Stimulated activated CD4-positive, alpha-beta T cell treated with anti-CD3 and anti-CD28 coated beads, Interleukin-2, amount 100 ng/mL, for 24 hours (primary cell): ENCODE measurements at places on chromosomes 1 and 21.

GRCh38 chr1:68383092-68383491 is 66.7 kb downstream of the RPE65 start:
- DNase-seq = no peak

DNA sequence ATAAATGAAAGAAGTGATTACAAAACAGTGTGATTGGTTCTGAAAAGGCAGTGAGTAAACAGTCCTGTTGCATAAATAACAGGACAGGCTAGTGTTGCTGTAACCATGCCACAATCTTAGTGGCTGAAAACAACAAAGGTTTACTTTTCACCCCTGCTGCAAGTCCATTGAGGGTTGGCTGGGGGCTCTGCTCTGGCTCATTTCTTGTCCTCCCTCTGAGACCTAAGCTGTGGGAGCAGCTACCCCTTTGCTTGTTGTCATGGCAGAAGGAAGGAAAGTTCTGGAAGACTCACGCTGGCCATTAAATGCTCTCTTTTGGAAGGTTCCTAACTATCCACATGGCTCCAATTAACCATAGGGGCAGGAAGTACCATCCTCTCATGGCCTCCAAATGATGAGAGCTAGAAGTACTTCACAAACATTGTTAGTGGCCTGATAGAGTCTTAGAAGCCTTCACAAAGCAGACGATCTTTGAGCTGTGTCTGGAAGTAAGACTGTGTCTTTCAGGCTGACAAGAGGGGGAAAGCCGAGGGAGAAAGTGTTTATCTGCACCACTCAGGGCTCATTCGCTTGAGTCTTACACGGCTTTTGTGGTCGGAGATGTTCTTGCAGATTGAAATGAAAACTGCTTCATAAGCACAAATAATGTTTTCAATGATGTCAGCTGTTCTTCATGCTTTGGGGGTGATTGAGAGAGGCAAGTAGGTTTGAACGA is 11.9 kb downstream of the RCSD1 start:
- DNase-seq = no peak

GRCh38 chr1:74571891-74572290 is 59.5 kb upstream of the LRRC53 start:
- DNase-seq = no peak

DNA sequence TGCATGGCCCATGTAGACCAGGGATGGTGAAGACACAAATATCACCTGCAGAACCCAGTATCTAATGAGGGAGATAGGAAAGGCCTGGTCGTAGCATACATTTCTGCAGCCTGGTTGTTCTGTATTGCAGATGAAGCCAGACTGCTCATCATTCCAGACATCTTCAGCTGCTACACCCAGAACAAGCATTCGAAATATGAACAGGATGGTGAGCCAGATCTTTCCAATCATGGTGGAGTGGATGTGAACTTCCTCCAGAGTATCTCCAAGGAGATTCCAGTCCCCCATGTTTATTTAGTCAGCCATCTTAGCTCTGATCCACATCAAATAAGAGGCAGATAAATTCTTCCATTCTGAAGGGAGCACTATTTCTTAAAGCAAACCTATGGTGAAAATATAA is 2.7 kb upstream of the MYCBP start:
- no peak for DNase-seq

DNA sequence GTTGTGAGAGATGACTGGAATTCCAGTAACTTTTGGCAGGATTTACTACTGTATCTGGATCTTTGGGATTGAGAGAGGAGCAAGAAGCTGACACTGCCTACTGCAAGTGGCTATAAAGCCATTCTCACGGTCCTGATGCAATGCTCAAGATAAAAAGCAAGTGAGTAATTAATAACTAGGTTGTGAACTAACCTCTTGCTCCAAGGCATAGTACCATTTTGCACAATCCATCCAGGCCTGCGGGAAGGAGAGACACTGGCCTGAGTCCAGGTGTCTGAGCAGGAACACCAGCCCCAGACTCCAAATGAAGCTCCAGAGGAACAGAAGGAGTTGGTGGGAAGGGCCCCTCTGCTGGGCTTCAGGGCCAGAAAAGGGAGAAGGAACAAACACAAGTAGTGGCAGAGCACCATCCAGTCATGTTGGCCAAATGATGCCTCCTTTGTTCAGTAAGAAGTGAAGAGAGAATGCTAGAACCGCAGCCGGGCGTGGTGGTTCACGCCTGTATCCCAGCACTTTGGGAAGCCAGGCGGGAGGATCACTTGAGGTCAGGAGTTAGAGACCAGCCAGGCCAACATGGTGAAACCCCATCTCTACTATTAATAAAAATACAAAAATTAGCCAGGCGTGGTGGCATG is 9.9 kb upstream of the SLC45A3 start:
- DNase-seq = no peak

GRCh38 chr1:235203428-235203827 is 42.4 kb upstream of the RBM34 start:
- no peak for DNase-seq

DNA sequence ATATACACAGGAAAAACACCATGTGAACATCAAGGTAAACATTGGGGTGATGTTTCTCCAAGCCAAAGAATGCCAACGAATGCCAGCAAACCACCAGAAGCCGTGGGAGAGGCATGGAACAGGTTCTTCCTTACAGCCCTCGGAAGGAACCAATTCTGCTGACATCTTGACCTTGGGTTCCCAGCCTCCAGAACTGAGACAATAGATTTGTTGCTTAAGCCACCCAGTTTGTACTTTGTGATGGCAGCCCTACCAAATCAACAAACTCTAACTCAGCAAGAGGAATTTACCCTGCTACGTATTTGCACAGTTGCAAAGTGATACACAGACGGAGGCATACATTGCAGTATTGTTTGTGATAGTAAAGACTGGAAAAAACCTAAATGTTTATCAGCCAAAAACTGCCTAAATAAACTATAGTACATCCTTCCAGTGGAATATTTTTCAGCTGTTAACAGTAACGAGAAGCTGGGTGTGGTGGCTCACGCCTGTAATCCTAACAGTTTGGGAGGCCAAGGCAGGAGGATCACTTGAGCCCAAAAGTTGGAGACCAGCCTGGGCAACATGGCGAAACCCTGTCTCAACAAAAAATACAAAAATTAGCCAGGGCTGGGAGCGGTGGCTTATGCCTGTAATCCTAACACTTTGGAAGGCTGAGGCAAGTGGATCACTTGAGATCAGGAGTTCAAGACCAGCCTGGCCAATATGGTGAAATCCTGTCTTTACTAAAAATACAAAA is 12.5 kb upstream of the ZC3H12A start:
- no peak for DNase-seq

DNA sequence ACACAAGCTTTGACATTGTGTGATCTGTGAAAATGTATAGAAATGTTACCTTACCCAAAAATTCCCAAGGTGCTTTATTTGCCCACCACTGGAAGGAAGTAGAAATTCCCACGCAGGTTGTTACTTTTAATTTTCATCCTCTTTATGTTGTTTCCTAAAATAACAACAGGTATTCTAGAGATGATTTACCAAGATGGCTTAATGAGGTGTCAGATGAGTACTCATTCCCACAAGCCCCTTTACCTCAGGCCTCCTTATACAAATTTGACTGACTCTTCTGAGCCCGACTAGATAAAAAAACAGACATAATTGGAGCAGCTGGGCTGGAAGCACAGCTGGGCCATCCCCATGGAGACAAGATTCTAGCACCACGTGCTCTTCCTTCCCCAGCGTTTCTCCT is 114.6 kb downstream of the LIPI start:
- DNase-seq = no peak

GRCh38 chr1:151060007-151060656 is at the start of gene MLLT11:
TSS of gene MLLT11 (plus strand) at chr1:151060397. CDS start at chr1:151067225, 6,828 bp downstream.
- DNase-seq = no peak

GRCh38 chr1:24909388-24909898 is 20.6 kb downstream of the RUNX3 start:
- no peak for DNase-seq

GRCh38 chr1:55057956-55058298 is 18.6 kb downstream of the PCSK9 start:
- no peak for DNase-seq

DNA sequence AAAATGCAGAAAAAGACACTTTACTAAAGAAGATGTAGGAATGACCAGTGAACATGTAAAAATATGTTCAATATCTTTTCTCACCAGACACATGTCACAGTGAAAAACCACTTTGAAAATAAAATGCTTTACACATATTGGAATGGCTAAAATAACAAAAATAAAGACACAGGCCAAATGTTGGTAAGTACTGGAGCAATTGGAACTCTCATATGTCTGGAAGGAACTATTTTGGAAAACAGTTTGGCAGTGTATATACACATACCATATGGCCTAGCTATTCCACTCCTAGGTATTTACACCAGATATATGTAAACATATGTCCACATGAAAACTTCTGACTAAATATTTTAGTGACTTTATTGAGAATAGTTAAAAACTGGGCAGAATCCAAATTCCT is 927.2 kb downstream of the BRINP3 start:
- DNase-seq = no peak

GRCh38 chr1:37574834-37575480 is 18.2 kb downstream of the DNALI1 start:
- DNase-seq = no peak

DNA sequence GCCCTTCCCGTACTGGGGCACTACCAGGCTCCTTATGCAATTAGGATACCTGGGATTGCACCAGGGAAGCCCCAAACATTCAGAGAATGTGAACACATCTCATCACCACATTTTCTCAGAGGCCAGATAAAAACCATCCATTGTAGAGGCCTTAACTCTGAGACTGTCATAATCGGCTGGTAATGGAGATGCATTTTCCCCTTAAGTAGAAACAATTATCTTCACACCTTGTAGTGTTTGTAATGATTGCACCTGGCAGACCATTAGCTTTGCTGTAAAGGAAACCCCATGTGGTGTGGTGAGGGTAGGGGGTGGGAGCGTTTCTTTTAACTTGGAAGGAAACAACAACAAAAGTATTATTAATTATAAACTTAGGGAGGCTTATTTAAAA is 90.0 kb upstream of the TLR5 start:
- no peak for DNase-seq

- no peak for DNase-seq
Measured at GRCh38 chr1:181783208-181783607, 278.3 kb downstream of the ZNF648 start.

- DNase-seq = no peak
Measured at GRCh38 chr1:1204425-1204920, 1.9 kb downstream of the TNFRSF18 start.

GRCh38 chr1:198109371-198109715 is 47.5 kb upstream of the NEK7 start:
- no peak for DNase-seq

DNA sequence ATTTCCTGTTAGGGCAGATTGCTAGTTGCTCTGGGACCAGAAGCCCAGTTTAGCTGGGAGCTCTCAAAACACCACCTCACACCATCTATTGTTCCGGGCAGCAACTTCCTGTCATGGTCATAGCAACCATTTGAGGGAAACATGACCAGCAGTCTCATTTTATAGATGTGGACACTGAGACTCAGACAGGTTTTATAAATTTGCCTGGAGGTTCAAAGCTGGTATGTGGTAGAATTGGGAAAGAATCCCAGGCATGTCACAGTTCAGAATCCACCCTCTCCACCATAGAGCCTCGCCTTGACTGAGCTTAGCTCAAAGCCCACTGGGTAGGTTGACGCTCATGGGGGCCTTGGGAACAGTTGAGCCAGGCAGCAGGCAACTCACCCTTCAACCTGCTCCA is 14.0 kb upstream of the TRIM67 start:
- DNase-seq = no peak

GRCh38 chr1:79460773-79461436 is 454.4 kb upstream of the ADGRL4 start:
- no peak for DNase-seq

- DNase-seq = no peak
Measured at GRCh38 chr1:201912832-201913231, 24.1 kb downstream of the SHISA4 start.

DNA sequence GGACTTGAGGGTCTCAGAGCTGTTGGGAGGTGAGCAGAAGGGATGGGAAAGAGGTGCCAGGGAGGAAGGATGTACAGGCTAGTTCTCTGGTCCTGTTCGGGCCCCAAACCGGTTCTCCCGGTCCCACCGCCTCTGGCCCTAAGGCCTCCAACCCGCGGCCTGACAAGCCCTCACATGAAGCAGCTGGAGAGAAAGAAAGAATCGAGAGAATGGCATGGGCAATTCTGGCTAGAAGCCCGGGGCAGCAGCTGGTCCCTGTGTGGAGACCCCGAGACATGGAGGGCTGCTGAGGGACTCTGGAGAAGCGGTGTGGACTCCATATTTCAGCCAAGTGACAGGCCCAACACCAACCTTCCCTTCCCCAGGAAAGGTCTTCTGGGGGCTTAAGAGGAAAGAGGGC is 730 bp downstream of the CDC42SE1 start:
- no peak for DNase-seq

GRCh38 chr1:114549137-114549536 is 32.3 kb downstream of the BCAS2 start:
- DNase-seq = no peak

DNA sequence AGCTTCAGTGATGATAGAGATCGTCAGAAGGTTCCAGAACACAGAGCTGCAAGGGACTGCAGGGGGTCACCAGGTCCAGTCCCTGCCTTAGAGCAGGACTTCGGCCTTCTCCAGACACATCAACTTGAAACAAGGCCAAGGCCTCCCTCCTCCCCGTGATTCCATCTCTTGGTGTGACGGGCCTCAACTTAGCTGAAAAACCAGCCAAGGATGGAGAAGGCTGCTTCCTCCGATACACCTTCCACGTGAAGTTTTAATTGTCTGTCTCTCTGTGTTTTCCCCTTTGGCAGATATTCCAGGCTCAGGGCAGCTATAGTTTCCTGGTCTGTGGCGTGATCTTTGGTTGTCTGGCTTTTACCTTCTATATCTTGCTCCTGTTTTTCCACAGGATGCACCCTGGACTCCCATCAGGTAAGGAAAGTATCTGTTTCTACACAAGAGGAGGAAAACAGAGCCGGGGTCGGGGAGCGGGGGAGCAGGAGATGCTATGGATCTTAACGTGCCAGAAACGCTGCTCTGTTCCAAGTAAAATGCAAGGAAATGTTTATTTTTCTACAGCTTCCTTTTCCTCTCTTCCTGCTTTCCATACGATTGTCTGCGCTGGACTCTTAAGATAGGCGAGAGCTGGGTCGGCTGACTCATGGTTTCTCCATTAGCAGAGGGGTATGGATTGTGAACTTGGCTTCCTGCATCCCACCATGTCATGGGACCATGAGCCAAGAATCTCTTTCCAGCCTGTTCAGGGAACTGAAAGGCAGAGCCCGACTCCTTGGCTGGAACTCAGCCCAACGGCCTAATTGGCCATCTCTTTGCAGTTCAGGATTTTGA is 32.8 kb downstream of the ELK4 start:
- no peak for DNase-seq

DNA sequence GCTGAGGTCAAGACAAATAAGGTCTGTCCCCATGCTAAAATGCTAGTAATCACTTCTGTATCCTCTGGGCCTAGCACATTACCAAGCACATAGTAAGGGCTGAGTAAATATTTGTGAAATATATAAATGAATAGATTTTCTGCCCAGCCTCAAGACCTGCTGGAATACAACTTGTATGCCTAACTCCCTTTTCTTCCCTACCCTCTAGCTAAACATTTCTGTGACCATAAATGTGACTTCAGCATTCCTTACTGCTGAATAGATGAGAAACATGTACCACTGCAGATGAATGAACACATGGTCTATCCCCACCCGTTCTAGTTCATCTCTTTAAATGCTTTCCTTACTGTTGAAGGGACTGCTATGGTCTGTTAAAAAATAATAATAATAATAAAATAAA is 209.0 kb upstream of the HOOK1 start:
- DNase-seq = no peak
